ENCODE measurements at places on chromosomes 7 and 10.

GRCh38 chr10:35195361-35196306 lies 69.0 kb downstream of the CREM start:
- DNase-seq, result no peak

- no peak for DNase-seq
Measured at GRCh38 chr7:151488096-151488495, 31.6 kb downstream of the RHEB start.

DNA sequence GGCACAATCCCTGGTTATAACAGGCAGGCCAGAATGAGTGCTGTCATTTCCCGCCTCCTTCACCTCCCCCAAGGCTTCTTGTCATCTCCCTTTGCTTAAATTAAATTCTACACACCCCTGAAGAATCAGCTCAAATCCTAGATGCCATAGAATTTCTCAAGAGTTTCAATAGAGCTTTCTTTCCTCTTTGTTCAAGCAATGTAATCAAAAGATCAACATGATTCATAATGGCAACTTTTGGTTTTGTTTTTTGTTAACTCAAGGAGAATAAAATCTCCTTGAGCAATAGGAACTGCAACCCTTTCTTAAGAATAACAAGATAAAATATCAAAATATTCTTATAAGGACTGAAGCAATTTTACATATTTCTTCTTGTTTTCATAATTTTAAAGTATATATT lies 180.8 kb upstream of the CDK1 start:
- no peak for DNase-seq

GRCh38 chr10:60021361-60021760 lies 115.0 kb upstream of the CCDC6 start:
- DNase-seq, result no peak

DNA sequence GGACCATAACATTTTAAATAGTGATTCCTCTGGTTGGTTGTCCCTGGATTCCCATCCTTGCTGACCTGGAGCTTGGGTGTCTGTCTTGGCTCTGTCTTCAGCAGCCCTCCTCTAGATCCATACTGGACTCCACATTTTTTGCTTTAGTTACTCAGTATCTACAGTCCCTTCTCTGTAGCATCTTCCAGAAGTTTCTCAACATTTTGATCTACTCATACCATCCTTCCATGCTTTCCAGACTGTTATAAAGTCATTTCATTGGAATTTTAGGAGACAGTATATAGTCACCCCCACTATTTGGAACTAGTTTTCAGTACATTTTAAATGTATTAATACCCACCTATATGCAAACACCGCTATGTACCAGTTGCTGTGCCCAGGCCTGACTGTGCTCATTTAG lies 25.8 kb downstream of the APBB1IP start:
- DNase-seq, result no peak

DNA sequence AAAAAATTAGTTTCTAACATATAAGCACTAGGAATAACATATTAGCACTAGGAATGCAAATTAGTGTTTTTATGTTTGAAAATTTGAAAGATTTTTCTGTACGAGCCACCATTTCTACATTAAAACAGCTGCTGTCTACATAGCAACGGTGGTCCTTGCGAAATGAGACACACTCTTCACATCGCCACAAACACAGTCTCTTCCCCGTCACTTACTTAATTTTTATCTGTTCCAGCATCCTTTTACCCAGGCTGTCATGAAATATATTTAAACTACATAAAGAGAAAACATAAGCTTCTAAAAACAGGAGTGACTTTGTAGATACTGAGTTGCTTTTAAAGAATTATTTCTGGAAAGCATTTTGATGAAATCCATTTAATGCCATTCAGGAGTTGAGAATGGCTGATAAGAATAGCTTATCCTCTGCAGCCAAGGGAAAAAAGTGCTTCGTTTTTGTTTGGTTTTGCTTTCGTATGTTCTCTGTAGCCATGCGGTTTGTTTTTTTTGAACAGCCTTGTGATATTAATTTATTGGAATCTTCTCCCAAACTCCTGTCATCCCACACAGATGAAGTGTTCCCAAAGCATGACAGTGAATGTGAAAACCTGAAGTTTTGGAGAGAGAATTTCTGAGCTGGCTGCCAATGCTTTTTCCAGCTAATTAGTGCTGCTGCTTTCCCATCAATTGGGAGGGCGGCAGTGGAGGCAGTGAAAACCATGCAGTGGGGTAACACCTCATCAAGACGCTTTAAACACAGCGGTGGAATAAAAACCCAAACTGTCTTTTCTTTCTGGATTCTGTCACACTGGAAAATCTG lies 603.7 kb upstream of the ADARB2 start:
- no peak for DNase-seq

GRCh38 chr7:115300231-115300870 lies 378.5 kb downstream of the MDFIC start:
- DNase-seq, result no peak

DNA sequence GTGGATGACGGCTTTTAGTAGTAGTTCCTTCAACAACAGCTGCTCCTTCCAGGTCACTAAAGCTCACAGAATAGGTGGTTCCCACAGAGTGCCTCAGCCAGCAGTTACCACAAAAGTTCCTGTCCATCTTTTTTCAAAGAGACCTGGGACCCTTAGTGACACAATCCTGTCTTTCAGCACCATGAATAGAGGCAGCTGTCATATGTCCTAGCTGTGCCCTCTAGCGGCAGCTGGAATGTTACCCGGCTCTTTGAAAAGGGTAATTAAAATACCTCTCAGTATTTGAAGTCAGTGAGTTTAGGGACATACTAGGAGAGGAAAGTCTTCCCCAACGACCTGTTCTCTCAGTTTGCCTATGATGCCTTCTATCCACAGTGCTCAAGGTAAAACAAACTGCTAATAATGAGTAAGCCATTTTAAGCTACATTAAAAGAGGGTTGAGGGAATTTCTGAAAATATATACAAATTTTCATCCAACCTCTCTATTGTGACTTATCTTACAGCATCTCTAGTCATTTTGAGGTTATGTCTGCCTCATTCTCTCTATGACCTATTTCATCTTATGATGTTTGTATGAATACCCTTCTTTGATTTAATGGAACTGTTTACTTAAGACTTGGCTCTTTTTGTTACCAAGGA lies 290.8 kb downstream of the NXPH1 start:
- no peak for DNase-seq

DNA sequence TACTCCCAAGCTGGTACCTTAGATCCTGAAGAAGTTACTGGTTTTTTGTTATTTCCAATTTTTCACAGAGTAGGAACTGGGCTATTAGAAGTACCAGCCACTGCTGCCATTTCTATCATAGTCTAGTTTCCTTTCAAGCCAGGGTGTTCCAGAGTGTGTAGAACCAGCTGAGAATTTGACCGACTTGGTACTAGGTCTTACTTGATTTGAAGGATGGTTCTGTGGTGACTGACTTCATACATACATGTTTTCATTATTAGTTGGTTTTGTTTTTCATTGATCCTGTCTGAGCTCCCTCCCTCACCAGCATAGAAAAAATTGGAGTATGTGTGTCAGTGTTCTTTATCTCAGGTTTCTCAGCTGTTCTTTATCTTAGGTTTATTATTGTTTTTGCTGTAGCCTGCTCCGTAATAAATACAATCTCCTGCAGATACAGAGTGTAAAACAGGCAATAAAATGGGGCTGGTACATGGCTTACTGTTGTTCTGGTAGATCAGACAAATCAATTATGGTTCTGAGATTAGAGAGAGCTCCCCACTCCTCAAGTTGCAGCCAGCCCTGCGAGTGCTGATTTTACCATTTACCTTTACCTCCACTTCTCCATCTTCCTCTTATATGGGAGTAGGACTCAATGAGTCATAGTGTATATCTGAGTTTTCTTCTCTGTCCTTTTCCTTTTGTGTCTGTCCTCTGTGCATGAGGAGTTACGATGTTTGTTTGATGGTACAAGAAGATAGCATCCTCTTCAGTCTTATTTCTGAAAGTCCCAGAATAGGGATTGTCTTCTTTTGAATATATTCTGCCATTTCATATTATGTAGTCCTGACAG lies 122.6 kb downstream of the LRRC4 start:
- DNase-seq, result no peak

DNA sequence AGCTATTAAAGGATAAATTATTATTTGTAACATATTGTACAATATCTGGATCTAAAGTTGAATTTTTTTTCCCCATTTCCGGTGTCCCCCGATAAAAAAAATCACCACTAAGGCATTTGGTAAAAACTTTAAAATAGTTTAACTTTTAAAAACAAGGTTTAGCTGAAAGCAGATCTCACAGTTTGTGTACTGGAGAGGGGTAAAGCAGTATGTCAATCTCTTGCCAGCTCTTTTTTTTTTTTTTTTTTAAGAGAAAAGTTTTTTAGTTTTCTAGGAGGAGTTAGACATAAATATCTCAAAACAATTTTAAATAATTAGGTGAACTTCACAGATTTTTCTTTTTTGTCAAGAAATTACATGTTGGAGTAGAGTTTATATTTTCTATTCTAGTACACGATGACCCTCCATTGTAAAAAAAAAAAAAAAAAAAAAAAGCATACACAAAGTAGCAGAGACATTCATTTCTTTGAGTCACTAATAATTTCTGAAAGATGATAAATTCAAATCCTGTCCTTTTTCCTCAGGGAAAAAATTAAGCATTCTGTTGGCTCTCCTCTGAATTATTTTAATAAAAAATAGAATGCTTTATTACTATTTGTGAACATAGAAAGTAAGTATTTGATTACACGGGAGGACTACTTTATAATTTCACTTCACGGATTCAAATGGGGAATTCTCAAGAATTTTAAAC lies 1.9 kb upstream of the HBP1 start:
- DNase-seq, result no peak

DNA sequence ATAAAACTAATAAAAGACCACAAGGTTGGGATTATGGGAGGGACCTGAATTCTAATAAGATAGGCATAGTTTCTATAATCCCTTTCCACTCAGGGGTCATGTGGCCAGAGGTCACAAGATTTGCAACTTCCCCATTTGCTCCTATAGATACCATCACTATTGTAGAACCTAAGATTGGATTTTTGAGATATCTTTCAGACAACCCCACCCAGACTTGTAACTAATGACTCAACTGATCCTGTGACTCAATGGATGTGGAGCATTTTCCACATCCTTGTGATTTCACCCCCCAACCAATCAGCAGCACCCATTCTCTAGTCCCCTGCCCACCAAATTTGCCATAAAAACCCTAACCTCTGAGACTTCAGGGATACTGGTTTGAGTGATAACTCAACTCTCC lies 51.9 kb upstream of the PIK3AP1 start:
- no peak for DNase-seq

- DNase-seq, result no peak
Measured at GRCh38 chr7:17463511-17464085, 165.1 kb downstream of the AHR start.

DNA sequence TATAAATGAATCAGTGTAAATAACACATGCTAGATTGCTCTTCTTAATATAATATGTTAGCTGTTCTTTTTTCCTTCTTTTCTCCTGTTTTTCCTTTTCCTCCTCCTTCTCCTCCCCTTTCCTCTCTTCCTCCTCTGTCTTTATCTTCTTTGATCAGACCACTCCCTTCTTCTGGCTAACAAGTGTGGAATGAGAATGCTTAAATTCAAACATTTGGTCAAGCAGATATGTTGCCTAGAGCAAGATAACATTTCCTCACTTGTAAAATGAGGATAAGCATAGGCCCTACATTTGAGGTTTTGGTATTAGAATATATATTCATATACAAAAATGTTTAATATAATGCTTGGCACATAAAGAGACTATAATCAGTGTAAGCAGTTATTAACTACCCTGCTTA lies 299.1 kb downstream of the PCDH15 start:
- DNase-seq, result no peak
